NCI-H2081 (cell line): ENCODE measurements at places on chromosomes 7 and 10.

DNA sequence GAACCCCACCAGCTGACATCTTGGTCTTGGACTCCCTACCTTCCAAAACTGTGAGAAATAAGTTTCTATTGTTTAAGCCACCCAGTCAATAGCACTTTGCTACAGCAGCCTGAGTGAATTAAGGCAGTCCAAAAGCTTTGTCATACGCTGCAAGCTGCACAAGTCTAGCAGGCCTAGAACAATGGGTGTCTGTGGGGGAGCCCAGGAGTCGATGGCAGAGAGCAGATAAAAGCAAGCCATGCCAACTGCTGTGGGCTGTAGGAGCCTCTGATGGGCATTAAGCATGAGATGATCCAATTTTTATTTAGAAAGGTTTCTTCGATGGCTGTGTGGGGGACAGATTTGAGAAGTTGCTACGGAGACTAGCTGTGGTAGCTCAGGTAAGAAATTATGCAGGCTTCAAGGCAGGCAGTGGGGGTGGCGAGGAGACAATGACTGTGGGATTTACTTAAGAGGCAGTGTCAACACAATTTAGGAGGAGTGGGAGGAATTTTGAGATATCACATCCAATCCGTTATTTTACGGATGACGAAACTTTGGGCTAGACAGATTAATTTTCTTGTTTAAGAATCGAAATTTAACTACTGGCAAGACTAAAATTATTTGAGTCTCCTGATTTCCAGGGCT lies 110.4 kb downstream of the NRCAM start:
- peak; percentile 43 for DNase-seq

GRCh38 chr10:102628451-102628911 lies 15.8 kb upstream of the TRIM8 start:
- DNase-seq = no peak

GRCh38 chr10:15325243-15325943 lies 45.7 kb downstream of the FAM171A1 start:
- no peak for DNase-seq

DNA sequence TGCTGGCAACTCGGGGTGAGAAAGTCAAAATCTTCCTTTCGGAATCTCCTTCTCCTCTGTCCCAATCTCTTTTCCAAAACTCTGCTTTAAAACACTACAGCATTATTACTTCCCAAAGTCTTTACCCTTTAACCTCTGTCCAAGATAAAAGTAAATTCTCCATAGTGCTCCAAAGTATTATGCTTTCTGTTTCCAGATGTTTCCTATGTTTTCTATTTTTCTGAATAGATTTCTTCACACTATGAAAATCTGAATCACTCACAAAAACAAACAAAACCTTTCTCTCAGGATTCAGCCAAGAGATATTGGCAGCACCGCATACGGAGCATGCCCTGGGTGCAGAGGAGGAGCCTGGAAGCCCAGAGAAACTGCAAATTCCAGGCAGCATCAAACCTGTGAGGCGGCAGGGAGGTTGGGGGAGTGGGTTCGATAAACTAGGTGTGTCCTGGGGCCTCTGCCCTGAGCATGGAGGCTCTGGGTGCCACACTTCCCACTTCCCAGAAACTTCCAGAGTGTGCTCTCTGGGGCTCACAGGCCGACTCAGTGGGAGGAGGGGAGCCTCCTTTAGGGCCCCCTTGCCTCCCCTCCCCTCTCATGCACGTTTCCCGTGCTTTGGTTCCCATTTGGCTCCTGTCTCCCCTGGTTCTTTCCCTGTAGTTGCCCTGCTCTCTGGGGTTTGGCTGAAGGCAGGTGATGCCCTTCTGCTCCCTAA lies 35.6 kb downstream of the VIPR2 start:
- DNase-seq = no peak

DNA sequence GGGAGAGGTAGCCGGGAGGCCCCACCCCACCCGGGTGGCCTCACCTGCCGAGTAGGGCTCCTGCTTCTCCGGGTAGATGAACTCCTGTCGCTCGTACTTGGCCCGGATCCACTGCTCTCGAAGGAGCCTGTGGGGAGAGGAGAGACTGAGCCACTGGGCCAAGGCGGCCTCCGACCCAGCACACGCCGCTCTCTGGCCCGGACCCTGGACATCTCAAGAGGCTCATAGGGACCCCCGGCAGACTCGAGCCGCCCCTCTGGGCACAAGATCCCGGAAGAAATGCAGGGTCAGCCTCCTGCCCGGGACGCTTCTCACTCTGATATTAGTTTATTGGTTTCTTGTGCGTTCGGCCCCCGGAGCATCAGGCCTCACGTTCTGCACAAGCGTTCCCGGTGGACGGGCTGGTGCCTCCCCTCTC lies 34.5 kb downstream of the ADAP1 start:
- no peak for DNase-seq

DNA sequence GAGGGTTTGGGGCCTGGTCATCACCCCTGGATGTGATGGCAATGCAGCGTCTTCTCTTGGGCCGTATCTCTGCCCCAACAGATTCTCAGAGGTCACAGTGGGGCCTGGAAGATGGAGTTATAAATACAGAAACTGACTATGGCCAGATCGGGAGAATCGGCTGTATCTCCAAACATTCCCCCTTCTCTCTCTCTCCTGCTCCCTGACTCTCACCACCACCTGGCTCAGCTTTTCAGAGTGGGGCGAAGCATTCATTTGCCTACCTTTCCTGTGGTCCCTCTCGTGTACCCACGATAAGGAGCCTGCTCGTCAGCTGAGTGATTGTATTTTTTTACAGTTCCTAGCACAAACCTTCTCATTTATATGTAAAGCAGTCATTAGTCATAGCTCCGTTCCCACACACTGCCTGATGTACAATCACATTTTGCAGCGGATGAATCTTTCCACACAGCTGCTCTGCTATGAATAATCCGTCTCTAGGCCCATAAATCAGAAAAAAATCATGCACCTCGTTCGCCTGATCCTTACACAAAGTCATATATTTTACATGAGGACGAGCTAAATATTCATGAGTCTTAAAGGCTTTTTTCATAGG lies 23.2 kb upstream of the BTRC start:
- DNase-seq = no peak
